A549 treated with RU486 at 1 μM for 4 hours (cell line): ENCODE measurements at places on chromosomes 12 and 14. TPM values are rescaled to one million over a fixed set of nuclear protein-coding genes. Genes with fewer than 3 reads are reported as not detected.

FOXA1 gene
- 6.8 to 12.4 TPM (median 10.6 TPM) in 5 replicates for total RNA-seq

ASB2 gene
- 1.4 to 3.7 TPM (median 2.1 TPM) in 5 replicates for total RNA-seq

NUP107 gene
- 50.5 to 78.5 TPM (median 68.6 TPM) in 5 replicates for total RNA-seq

TSPAN8 gene
- total RNA-seq = 0.23 to 0.67 TPM (median 0.44 TPM) in 3 of 5 replicates, not detected in the others

SYCP3 gene
- 0.13 TPM in 1 of 5 replicates, not detected in the others for total RNA-seq

ERP27 gene
- total RNA-seq = not detected in 5 replicates

FLVCR2 gene
- 2.7 to 3.9 TPM (median 3.3 TPM) in 5 replicates for total RNA-seq

KLRC2 gene
- total RNA-seq = 0.87 to 2.1 TPM (median 1.4 TPM) in 5 replicates

ZDHHC22 gene
- 0.11 to 0.26 TPM (median 0.20 TPM) in 5 replicates for total RNA-seq

NPAS3 gene
- not detected in 5 replicates for total RNA-seq

SPSB2 gene
- total RNA-seq = 15.4 to 25.5 TPM (median 22.8 TPM) in 5 replicates

KRT2 gene
- 0.05 TPM in 1 of 5 replicates, not detected in the others for total RNA-seq

NRIP2 gene
- total RNA-seq = not detected in 5 replicates
